Stimulated activated naive CD8-positive, alpha-beta T cell treated with anti-CD3 and anti-CD28 coated beads, Interleukin-15, amount 100 ng/mL, for 72 hours (primary cell): ENCODE measurements at places on chromosomes 1 and 21.

DNA sequence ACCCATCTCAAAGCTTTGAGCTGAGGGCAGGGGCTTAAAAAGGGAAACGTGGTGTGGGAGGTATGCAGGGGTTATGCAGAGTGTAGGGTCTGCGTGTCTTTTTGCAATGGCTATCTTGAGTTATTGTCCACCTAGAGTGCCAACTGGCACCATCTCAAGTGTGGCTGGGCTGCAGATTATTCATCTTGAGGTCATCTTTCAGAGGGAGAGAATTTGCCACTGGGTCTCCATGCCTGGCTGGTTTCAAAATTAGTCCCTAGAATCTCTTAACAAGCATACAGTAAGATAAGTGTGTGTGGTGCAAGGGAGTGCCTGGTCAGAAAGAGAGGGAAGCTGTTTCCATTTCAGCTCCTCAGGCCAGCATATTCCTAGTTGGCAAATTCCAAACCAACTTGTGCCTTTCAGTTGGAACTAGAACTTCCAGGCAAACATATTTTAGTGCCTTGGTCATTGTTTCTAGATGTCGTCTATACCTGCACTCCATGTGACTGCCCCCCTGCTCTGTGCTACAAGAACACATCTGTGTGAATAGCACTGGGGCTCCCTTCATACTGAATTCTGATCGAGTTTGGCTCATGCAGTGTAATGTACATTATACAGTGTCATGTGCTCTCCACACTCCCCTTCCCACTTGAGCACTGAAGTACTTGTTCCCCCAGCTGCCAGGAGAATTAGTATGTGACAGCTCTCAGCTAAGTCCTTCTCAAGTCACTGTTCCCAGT, 5.0 kb upstream of the OR2T8 start:
- no peak for DNase-seq

- DNase-seq, result no peak
Observed at GRCh38 chr1:9960706-9961562, 17.7 kb downstream of the NMNAT1 start.

DNA sequence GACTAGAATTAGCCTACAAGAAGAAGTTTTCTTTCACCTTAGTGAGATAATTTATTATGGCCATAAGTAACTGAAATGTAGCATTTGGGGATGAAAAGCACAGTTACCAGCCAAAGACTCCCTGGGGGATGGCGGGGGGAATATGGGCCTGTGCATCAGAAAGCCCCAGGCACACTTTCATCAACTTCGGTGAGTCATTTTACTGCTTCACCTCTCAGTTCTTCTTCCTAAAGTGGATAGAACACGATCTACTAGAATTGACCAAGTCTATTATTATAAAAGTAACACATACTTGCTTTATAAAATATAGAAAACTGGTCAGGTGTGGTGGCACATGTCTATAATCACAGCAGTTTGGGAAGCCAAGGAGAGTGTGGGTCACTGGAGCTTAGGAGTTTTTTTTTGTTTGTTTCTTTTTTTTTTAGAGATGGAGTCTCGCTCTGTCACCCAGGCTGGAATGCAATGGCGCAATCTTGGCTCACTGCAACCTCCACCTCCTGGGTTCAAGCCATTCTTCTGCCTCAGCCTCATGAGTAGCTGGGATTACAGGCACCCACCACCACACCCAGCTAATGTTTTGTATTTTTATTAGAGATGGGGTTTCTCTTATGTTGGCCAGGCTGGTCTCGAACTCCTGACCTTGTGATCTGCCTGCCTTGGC, 141.8 kb downstream of the ZZZ3 start:
- no peak for DNase-seq

DNA sequence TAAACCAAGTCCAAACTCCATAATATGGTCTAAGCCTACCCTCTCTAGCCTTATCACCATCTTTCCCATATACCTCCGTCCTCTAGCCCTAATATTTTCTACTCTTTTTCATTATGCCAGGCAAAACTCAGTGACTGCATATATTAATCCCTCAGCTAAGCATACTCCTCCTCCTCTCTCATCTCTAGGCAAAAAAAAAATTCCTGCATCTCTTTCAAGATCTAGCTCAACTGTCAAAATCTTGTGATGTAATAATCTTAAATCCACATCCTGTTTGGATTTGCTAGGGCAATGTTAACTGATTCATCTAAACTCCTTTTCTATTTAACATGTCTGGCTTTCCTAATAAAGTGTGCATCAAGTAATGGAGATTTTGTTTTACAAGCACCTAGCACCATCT, 20.4 kb downstream of the PRPF38A start:
- no peak for DNase-seq

- no peak for DNase-seq
Observed at GRCh38 chr1:157161901-157162300, 23.7 kb upstream of the ETV3 start.

- no peak for DNase-seq
Observed at GRCh38 chr1:245512980-245513578, 358.3 kb downstream of the KIF26B start.

DNA sequence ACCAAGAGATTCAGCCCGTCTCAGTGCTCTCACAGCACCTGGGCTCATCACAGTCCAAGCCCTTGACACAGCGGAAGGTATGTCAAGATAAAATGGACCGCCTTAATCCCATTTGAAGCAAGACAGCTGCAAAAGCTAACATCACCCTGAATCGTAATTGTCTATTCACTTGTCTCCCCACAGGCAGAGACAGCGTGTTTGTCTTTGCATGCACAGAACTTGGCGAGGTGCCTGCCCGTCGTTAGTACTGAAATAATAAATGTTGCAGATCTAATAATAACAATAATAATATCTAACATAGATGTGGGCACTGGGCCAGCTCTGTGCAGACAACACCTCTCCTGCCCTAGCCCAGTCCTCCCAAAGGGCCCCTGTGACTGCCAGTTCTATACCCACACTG, 271.7 kb downstream of the NPHP4 start:
- DNase-seq, result no peak
